A673 (cell line): ENCODE measurements at places on chromosomes 12 and 14.

GRCh38 chr14:89576145-89576927, 159.3 kb upstream of the FOXN3 start:
- H3K27ac ChIP-seq: no peak overlapping the region
- no peak for DNase-seq
- H3K27me3 ChIP-seq: no peaks in the 10 kb centered on the region
- H3K36me3 ChIP-seq: no peaks in the 10 kb centered on the region
- H3K4me1 ChIP-seq: no peaks in the 10 kb centered on the region
- H3K4me3 ChIP-seq: no peak overlapping the region

GRCh38 chr12:113067987-113068935, 11.7 kb downstream of the DTX1 start:
- H3K4me3 ChIP-seq: no peak overlapping the region
- no peak for DNase-seq
- no peaks in the 10 kb centered on the region for H3K27me3 ChIP-seq
- H3K36me3 ChIP-seq: no peaks in the 10 kb centered on the region
- no peak overlapping the region for H3K27ac ChIP-seq
- no peaks in the 10 kb centered on the region for H3K4me1 ChIP-seq

GRCh38 chr12:118015944-118016343, 559 bp upstream of the RFC5 start:
- peaks cover 11% of the 10 kb centered on the region for H3K4me1 ChIP-seq
- H3K27me3 ChIP-seq: no peaks in the 10 kb centered on the region
- H3K4me3 ChIP-seq: peak overlapping the region; percentile 93

DNA sequence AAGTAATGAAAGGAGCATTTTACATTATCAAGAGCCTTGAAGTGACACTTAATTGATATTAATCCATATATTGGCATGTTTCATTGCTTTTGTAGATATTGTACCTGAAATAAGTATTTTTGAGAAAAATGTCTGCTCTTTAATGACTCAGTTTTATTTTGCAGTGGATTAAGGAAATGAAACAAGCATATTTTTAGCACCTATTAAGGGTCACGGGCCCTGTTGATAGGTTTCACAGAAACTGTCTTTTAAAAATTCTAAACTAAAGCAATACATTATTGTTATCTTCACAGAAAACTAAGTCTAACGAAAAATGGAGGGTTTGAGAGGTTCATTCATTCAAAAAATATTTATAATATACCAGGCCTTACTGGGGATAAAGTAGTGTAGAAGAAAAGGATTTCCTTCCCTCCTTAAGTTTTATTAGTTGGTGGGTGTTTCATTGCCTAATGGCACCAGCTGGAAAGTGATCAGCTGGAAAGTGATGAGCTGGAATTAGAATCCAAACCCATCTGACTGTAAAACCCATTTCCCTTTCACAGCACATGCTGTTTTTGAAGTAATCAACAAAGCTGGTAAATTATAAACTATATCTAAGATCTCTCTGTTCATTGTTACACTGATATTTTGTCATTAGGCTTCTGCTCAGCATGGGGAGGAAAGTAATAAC, 54.2 kb downstream of the PTPRQ start:
- no peaks in the 10 kb centered on the region for H3K27me3 ChIP-seq
- no peak overlapping the region for H3K27ac ChIP-seq
- H3K4me1 ChIP-seq: peaks cover 9% of the 10 kb centered on the region

DNA sequence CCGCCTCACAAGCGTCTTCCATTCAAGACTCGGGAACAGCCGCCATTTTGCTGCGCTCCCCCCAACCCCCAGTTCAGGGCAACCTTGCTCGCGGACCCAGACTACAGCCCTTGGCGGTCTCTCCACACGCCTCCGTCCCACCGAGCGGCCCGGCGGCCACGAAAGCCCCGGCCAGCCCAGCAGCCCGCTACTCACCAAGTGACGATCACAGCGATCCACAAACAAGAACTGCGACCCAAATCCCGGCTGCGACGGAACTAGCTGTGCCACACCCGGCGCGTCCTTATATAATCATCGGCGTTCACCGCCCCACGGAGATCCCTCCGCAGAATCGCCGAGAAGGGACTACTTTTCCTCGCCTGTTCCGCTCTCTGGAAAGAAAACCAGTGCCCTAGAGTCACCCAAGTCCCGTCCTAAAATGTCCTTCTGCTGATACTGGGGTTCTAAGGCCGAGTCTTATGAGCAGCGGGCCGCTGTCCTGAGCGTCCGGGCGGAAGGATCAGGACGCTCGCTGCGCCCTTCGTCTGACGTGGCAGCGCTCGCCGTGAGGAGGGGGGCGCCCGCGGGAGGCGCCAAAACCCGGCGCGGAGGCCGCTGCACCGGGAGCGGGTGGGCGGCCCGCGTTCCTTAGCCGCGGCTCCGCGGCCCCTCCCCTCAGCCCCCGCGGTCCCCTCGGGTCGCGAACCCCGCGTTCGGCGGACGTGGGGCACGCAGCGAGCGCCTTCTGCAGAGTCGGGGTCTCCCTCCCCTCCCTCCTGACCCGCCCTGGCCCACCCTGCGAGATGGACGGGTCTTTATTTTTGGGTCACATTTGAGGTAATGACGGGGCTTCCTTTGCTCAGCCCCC, at the start of gene UBC:
Gene UBC (minus strand): TSS at position 259 of the 847 bp plus-strand sequence. CDS start 879 bp downstream, outside the sequence.
- peak within 1 kb of the TSS; percentile 100 for H3K27ac ChIP-seq
- peaks cover 39% of the 10 kb centered on the region for H3K4me1 ChIP-seq
- no peaks in the 10 kb centered on the region for H3K27me3 ChIP-seq
- H3K4me3 ChIP-seq: peak within 1 kb of the TSS; percentile 87

DNA sequence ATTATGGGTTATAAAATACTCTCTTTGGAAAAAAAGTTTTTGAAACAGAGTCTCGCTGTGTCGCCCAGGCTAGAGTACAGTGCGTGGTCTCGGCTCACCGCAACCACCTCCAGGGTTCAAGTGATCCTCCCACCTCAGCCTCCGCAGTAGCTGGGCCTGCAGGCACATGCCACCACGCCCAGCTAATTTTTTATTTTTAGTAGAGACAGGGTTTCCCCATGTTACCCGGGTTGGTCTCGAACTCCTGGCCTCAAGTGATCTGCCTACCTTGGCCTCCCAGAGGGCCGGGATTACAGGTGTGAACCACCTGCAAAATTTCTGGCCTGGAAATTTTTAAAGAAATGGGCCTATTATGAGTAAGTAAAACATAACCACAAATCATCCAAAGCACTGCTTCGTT, 3.8 kb downstream of the USP15 start:
- no peak overlapping the region for H3K4me3 ChIP-seq
- H3K27me3 ChIP-seq: no peaks in the 10 kb centered on the region

GRCh38 chr14:53472306-53472705, 319.2 kb upstream of the DDHD1 start:
- no peaks in the 10 kb centered on the region for H3K36me3 ChIP-seq
- H3K27ac ChIP-seq: no peak overlapping the region
- H3K4me3 ChIP-seq: no peak overlapping the region

DNA sequence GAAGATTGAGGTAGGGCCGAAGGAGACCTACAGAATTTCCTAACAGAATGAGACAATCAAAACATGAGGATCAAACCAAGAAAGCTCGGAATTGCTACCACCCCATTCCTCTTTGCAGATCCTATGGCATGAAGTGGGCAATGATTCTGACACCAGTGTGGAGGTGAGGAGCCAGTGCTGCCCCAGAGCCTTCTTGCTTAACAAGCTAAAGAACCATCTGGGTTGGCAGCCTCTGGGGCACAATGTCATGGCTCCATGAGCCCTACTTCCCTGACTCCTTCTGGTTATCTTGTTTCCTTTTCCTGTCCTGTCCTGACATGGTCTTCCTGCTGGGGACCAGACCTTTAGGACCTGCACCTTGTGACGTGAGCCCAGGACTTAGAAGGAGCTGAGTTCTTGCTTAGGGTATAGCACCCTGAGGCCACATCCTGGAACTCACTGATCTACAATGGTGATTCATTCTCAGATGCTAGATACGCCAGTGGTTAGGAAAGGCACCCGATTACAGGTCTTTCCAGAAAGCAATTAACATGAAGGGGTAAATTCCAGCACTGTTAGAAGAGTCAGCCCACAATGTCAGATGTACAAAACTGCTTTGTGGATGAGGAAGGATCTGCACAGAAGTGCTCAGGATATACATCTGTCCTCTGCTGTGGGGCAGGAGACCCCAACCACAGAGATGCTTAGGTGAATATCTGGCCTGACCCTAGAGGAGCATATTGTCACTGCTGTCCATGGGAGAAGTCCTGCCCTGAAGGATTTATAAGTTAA, 324.2 kb downstream of the ZFP36L1 start:
- DNase-seq: no peak
- H3K4me3 ChIP-seq: no peak overlapping the region
- no peaks in the 10 kb centered on the region for H3K27me3 ChIP-seq
- no peaks in the 10 kb centered on the region for H3K36me3 ChIP-seq
- H3K27ac ChIP-seq: no peak overlapping the region

DNA sequence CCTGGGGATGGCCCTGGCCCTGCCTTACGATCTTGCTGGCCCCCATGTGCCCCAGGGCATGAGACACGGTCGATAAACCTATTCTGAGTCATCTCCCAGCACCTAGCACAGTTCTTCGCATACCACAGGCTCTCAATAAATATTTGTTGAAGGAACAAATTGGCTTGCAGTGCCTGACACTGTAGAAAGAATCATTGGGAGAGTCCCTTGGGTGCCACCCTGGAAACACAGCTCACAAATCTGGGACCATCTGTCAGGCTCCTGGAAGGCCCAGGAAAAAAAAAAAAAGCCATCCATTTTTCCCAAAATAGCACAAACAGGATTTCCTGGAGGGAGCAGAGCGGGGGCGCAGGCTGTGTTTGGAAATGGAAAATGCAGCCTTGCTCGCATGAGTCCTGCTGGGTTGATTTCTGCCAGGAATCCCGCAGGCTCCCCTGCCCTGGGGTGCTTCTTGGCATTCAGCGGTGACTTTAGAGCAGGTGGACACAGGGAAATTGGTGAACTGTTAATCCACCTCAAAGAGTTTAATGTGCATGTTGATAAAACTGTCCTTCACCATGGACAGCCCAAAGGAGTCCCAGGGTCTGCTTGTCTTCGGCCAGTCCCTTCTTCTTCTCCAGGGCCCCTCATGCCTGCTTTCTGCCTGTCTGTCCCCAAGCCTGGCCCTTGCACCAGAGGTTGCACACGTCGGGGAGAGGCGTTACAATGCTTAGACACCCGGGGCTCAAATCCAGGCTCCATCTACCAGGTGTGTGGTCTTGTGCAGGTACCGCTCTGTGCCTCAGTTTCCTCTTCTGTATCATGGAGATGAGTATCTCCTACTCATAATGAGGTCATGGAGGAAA, 106.1 kb upstream of the RFLNA start:
- H3K27ac ChIP-seq: no peak overlapping the region
- H3K4me1 ChIP-seq: peaks cover 9% of the 10 kb centered on the region

- no peak overlapping the region for H3K4me3 ChIP-seq
- no peak overlapping the region for H3K27ac ChIP-seq
- no peaks in the 10 kb centered on the region for H3K4me1 ChIP-seq
- no peak for DNase-seq
- H3K36me3 ChIP-seq: no peaks in the 10 kb centered on the region
Measured at GRCh38 chr14:98997526-98998205, 274.3 kb downstream of the BCL11B start.

- H3K4me1 ChIP-seq: no peaks in the 10 kb centered on the region
- no peak overlapping the region for H3K27ac ChIP-seq
- no peaks in the 10 kb centered on the region for H3K27me3 ChIP-seq
- DNase-seq: no peak
- H3K36me3 ChIP-seq: no peaks in the 10 kb centered on the region
Measured at GRCh38 chr12:71682466-71682865, 3.4 kb upstream of the TMEM19 start.

DNA sequence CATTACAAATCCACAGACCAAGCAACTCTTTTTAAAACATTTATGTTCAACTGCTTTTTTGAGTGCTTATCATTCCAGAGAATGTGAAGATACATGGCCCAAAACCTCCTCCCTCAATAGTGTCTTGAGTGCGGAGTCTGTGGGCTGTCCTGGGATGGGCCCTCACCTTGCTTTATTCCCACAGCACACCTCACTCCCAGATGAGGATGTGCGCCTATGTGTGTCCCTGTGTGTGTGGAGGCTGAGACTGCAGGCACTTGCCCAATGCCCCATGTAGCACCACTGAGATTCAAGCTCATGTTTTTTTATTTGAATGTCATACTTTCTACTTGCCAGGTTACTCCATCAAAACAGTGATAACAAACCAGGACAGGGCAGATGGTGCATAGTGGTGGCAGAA, 291.7 kb downstream of the CACNA1C start:
- no peaks in the 10 kb centered on the region for H3K36me3 ChIP-seq
- H3K27me3 ChIP-seq: no peaks in the 10 kb centered on the region
- H3K27ac ChIP-seq: no peak overlapping the region
- no peak overlapping the region for H3K4me3 ChIP-seq
- DNase-seq: no peak
- no peaks in the 10 kb centered on the region for H3K4me1 ChIP-seq

DNA sequence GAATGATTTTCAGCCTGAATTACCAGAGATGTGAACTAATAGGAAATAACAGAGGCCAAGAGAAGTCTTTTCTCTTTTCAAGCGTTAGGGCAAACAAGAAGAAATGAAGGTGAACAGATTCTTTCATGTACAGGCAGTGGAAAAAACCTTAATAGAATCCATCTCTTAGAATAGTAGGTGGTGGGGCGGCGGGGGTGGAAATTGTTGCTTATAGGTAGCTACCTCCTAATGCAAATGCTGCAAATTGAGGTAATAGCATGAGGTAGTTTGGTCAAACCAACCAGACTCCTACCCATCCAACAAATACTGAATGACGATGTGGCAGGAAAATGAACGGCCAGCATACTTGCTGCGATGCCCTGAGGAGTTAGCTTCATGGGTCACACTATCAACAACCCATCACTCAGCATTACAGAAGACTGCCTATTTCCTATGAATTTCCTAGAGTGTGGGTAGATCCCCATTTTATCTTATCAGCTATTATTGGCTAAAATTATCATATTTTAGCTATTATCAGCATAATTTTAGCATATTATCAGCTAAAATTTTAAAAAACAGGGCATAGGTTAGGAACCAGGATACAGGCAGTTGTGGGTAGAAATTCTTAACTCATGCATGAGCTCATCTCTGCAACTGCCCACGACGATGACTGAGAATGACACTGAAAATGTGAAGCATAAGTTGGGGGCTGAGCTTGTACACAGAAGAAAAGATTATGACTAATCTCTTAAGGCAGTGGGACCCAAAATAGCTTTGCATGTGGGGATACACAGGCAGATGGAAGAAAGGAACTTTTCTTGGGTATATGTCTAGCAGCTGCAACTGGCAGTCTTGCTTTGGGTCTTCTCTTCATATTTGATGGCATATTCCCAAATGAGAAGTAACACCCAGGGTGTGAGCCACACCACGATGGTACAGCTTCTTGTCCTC, 68.7 kb downstream of the NIN start:
- peaks cover 37% of the 10 kb centered on the region for H3K36me3 ChIP-seq
- no peak overlapping the region for H3K4me3 ChIP-seq
- H3K27me3 ChIP-seq: no peaks in the 10 kb centered on the region
- H3K27ac ChIP-seq: no peak overlapping the region

- H3K36me3 ChIP-seq: peaks cover 37% of the 10 kb centered on the region
- no peak for DNase-seq
- no peak overlapping the region for H3K27ac ChIP-seq
- no peaks in the 10 kb centered on the region for H3K4me1 ChIP-seq
- no peaks in the 10 kb centered on the region for H3K27me3 ChIP-seq
Measured at GRCh38 chr12:110458756-110459155, 8.6 kb upstream of the ARPC3 start.
